T-cell (primary cell): ENCODE measurements at places on chromosomes 16 and 17.

DNA sequence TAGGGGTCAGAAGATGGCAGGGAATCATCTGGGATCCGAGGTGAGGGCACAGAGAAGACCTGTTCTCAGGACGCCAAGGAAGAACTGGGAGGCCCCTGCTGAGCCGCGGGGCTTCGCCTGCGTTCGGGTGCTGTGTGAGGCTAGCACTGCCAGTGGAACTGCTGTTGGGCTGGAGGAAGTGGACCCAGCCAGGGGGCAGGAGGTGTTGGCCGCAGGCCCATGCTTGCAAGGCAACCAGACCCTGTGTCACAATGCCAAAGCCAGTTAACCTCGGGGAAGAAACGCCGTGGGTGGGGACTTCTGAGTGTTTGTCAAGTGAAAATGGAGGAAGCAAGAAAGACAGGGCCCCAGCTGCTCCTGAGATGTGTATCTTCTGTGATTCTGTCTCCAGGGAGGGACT lies 185.5 kb downstream of the LGALS9B start:
- no peak for DNase-seq

- no peak for DNase-seq
These were observed 16.0 kb downstream of the HOXB4 start for GRCh38 chr17:48561884-48562810.

- no peak for DNase-seq
These were observed 9.1 kb upstream of the MED9 start for GRCh38 chr17:17467720-17468119.

DNA sequence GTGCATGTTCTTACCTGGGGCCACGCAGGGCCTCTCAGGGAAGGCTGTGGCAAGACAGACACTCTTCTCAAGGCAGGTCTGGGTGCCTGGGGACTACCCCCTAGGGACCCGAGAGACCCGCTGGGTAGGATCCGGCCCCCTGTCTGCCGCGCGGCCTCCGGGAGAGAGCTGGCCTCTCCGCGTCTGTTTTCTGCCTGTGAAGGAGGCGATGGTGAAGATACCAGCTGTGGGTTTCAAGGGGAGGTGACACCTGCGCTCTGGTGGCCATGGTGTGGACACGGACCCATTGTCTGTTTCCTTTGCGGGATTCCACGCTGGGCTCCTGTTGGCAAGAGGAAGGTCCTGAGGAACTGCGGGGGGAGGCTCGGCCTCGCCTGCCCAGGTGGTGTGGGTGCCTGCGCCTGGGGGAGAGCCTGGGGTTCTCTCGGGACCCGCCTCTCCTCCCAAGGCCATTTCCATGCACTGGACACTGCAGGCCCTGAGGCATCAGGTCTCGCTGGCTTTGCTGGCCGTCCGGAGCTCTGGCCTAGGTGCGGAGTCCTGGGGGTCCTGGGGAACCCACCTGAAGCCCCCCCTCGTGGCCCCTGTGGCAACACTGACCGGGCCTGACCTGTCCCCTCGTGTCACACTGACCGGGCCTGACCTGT lies 12.2 kb upstream of the METRNL start:
- no peak for DNase-seq

GRCh38 chr17:82216301-82217119 lies 3.9 kb upstream of the CCDC57 start:
- DNase-seq: peak; percentile 65

DNA sequence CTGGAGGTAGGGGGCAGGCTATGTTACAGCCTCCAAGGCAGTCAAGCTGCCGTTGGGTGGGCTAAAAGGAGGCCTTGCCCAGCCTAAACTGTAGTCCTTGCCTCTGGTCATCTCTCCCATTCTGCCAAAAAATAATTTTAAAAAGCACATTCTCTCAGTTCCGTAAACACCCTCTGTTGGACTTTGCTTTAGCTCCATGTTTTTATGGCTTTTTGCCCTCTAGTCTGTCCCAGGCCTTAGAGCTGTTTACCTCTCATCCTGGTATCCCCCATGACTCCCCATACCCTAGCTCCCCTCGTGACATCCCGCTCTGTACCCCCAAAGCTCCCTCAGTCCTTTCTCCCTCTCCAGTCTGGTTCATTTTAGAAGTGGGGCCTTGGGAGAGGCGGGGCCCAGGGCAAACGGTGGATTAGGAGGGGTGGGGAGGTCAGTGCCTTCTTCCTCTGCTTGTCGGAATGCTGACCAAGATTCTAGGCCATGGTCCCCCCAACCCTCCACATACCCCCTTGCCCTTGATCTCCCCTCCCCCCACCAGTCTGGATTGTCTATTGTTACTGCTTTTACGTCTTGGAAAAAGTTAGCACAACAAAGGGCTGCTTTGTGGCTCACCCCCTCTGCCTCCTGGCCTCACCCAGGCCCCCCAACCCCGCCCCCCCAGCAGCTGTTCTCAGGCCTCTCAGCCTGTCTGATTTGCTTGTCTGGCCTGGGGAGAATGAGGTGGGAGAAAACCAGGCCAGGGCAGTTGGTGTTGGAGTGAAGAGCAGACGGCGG lies 18.4 kb downstream of the GJD3 start:
- DNase-seq: no peak

DNA sequence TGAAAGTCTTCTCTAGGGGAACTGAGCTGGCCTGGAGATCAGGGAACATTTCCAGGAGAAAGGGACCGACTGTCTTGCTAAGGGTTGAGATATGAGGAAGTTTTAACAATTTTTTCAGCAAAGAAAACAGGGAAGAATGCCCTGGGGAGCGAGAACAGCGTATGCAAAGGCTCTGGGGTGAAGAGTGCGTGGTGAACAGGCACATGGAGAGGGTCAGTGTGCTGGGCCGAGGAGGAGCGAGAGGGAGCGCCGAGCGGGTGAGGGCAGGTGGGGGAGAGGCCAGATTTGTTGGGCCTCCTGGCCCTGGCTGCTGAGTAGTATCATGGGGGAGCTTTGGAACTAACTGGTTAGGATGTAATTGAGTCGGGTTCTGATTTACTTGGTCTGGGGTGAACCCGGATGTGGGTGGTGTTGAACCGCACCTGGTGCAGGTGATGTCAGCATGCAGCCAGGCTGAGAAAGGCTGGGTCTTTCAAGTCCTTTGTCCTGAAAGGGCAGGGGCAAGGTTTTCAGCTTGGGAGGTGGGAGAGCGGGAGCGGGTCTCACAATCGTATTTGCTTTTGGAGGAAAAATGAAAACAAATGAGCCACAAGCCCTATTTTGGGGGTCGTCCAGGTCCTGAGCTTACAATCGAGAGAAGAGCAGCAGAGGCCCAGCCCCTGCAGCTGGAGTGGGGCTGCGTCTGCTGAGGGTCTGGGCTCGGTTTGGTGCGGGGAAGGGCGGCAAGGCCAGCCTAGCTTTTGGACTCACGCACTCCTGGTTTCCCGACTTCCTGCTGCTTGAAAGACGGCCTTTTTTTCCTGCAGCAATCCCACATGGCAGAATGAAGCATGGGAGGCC lies 11.1 kb upstream of the WFDC1 start:
- DNase-seq: no peak

- DNase-seq: peak; percentile 3
These were observed 78.0 kb downstream of the KNOP1 start for GRCh38 chr16:19639986-19640421.

DNA sequence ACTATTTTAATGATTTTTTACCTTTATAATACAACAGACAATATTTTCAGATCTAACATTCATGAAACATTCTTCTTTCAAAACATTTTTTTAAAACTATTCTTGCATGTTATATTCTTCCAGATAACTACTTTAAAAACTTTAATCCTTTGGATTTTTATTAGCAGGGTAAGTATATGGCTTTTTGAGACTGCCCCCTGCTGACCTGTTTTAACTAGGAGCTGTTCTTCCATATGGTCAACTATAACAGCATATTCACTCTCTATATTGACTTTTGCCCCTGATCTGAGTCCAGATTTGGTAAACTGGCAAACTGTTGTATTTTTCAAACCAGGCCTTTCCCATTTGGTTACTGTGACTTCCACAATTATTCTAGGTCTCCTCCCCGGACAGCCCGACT lies 16.5 kb downstream of the ZNF18 start:
- DNase-seq: no peak

DNA sequence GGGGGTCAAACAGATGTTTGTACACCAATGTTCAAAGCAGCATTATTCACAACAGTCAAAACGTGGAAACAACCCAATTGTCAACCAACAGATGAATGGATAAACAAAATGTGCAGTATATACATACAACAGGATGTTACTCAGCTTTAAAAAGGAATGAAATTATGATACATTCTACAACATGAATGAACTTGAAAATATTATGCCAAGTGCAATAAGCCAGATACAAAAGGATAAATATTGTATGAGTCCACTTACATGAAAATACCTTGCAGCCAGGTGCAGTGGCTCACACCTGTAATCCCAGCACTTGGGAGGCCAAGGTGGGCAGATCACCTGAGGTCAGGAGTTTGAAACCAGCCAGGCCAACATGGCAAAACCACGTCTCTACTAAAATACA lies 39.9 kb downstream of the UBE2G1 start:
- no peak for DNase-seq

- no peak for DNase-seq
These were observed 101.3 kb downstream of the MRM1 start for GRCh38 chr17:36702636-36703035.

- no peak for DNase-seq
These were observed 27.2 kb downstream of the ZNF594 start for GRCh38 chr17:5164436-5164835.

GRCh38 chr17:5097101-5097834 lies 14.4 kb downstream of the ZNF232 start:
- DNase-seq: peak; percentile 18

- DNase-seq: no peak
These were observed 26.3 kb downstream of the SMTNL2 start for GRCh38 chr17:4610656-4611055.

- DNase-seq: no peak
These were observed 224.9 kb downstream of the TANC2 start for GRCh38 chr17:63190821-63191370.

DNA sequence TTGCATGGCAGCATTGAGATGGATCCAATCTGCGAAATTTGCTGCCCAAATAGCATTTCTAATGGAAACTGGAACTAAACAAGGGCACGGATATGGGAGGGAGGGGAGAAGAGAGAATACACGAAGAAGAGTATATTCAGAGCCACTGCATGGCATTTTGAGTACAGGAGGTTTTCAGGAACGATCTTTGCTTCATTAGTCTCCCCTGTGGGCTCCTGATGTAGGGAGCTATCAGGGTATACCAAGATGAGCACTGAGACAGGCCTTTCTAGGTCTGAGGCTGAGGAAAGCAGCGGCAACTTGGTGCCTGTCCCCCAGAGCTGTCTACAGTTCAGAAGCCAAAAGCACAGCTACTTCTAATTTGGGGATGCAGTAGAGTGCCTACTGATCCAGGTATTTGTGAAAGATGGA lies 257.7 kb upstream of the PMFBP1 start:
- DNase-seq: no peak

DNA sequence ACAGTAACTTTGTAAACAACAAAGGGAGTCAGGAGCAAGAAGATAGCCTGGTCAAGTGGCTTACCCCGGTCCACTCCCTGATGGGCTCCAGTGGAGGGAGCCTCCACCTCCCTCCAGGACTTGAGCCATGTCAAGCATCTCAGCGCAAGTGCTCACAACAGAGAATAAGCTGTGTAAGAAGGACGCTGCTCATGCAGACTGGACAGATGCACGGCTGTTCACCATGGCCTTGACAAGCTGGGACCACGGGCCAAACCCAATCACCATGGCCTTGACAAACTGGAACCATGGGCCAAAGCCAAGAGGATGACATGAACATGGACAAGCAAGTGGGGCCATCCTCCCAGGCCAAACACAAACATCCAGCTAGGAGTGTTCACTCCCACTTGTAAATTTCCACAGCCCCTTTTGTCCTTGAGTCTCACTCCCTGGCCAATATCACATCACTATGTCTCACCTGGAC lies 3.4 kb upstream of the PITPNM3 start:
- no peak for DNase-seq

DNA sequence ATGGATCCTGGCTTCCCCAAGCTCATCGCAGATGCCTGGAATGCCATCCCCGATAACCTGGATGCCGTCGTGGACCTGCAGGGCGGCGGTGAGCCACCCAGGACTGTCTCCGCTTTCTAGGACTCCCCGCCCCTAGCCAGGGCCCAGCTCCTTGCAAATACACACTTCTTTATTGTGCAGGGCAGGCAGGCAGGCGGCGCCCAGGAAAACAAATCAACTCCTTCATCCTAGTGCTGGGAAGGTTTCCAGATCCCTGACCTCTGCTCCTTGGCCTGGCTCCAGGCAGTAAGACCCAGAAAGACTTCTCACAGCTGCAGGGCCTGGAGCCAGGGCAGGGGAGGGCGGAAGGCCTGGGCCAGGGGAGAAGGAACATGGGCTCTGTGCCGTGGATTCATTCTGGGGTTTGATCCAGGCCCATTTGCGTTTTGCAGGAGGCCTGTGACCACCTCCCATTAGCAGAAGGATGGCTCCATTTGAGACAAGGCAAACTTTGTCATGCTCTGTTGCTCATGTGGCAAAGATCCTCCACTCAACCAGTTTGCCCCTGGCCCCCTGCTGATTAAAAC lies 6.0 kb upstream of the LPCAT2 start:
- DNase-seq: no peak

GRCh38 chr17:13016881-13017654 lies 759 bp downstream of the ELAC2 start:
- DNase-seq: no peak

GRCh38 chr17:57622683-57623433 lies 122.2 kb downstream of the CCDC182 start:
- no peak for DNase-seq

DNA sequence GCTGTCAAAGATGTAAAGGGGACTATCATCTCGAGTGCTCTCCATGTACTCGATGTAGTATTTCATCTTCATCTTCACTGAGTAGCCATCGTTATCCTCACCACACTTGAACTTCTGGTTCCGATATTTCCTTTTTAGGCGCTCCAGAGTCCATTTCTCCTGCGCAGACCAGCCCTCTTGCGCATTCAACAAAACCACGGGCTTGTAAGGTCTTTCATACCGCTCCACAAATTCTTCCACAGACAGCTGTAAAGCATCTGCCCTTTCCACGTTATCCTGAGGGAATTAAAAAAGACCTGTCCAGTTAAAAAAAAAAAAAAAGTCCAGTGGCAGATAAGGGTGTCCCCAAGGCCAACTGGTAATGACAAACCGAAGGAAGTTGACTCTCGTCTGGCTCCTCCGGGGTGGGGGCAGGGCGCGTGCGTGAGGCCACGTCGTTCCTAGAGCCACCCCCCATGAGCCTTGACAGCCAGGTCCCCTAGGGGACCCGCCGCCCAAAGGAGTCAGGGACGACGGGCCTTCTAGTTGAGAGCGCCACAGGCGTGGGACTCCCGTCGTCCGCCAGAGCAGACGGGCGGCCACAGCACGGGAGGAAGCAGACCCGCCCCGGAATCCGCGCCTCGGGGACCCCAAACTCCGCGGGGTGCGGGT lies 701 bp downstream of the JMJD6 start:
- DNase-seq: peak; percentile 63

GRCh38 chr17:50354776-50355175 lies 8.8 kb downstream of the XYLT2 start:
- no peak for DNase-seq
